Activated CD4-positive, alpha-beta memory T cell treated with anti-CD3 and anti-CD28 coated beads for 36 hours (primary cell): ENCODE measurements at places on chromosomes 2 and 18. TPM values are rescaled to one million over a fixed set of nuclear protein-coding genes. Genes with fewer than 3 reads are reported as not detected.

GRCh38 chr18:40357536-40357935 is 1597.5 kb upstream of the PIK3C3 start:
- H3K36me3 ChIP-seq = no peaks in the 10 kb centered on the region
- no peak overlapping the region for H3K27ac ChIP-seq
- DNase-seq = no peak
- H3K4me3 ChIP-seq = no peak overlapping the region
- H3K4me1 ChIP-seq = no peaks in the 10 kb centered on the region
- no peaks in the 10 kb centered on the region for H3K27me3 ChIP-seq

DNA sequence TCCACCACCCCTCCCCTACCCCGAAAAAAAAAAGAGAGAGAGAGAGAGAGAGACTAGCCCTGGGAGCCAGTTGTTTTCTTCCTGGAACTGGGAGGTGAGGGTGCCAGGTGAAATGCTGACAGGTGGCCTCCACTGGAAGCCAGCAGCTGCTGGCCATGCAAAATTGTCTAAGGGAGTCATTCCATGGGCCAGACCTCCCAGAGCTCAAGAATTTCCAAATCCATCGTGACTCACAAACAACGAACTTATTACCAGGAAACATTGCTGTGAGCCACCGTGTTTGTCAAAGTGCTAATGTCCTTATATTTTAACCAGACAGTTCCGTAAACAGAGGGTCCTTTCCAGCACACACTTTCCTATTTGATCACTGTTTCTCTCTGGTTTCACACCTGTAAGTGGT is 68.5 kb upstream of the PID1 start:
- H3K36me3 ChIP-seq = no peaks in the 10 kb centered on the region
- no peaks in the 10 kb centered on the region for H3K27me3 ChIP-seq
- no peak overlapping the region for H3K27ac ChIP-seq
- no peaks in the 10 kb centered on the region for H3K4me1 ChIP-seq

The GCC2 gene
- total RNA-seq = 43.6 TPM

DNA sequence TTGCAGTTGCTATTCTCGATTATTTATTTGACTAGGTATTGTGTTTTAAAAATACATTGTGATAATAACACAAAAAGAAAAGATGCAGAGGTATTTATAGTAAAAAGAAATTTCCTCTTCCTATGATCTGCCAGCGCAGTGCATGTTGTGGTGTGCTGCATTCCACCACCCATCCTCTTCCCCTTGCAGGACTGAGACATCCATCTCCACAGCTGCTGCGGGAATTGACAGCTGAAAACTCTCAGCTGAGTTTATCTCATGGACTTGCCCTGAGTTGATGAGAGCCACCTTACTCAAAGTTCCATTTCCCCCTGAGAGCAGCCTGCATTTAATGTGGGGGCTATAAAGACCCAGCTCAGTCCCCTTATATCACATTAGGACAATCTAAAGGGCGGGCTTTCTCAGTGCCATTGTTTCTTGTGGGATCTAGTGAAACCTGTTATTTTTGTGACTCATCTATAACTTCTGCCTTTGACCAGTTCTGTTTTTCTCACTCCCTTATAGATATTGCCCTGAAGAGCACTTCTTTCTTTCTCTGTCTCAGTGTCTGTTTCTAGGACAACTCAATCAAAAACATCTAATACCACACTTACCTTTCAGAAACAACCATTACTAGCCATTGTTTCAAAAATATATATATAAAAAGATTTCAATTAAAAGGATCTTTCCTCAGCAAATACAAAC is 698.5 kb downstream of the NR4A2 start:
- no peaks in the 10 kb centered on the region for H3K27me3 ChIP-seq
- no peaks in the 10 kb centered on the region for H3K4me1 ChIP-seq
- no peaks in the 10 kb centered on the region for H3K36me3 ChIP-seq
- H3K4me3 ChIP-seq = no peak overlapping the region

DNA sequence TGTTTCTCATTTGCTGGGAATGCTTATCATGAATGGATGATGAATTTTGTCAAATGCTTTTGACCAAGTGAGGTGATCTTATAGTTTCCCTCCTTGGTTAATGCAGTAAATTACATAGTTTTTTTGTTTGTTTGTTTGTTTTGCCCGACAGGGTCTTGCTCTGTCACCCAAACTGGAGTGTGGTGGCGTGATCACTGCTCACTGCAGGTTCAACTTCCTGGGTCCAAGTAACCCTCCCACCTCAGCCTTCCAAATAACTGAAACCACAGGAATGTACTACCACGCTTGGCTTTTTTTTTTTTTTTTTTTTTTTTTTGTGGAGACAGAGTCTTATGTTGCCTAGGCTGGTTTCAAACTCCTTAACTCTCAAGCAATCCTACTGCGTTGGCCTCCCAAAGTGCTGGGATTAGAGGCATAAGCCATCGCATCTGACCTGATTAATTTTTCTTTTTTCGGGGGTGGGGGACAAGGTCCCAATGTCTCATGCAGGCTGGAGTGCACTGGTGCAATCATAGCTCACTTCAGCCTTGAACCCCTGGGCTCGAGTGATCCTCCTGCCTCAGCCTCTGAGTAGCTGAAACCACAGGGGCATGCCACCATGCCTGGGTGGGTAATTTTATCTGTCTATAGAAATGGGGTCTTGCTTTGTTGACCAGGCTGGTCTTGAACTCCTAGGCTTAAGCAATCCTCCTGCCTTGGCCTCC is 48.6 kb downstream of the SMAD2 start:
- H3K27ac ChIP-seq = no peak overlapping the region
- H3K27me3 ChIP-seq = no peaks in the 10 kb centered on the region
- no peak for DNase-seq

GRCh38 chr2:36371070-36371874 is 15.7 kb downstream of the CRIM1 start:
- DNase-seq = no peak
- H3K27ac ChIP-seq = no peak overlapping the region
- H3K27me3 ChIP-seq = no peaks in the 10 kb centered on the region
- peaks cover 13% of the 10 kb centered on the region for H3K4me1 ChIP-seq
- no peaks in the 10 kb centered on the region for H3K36me3 ChIP-seq

DNA sequence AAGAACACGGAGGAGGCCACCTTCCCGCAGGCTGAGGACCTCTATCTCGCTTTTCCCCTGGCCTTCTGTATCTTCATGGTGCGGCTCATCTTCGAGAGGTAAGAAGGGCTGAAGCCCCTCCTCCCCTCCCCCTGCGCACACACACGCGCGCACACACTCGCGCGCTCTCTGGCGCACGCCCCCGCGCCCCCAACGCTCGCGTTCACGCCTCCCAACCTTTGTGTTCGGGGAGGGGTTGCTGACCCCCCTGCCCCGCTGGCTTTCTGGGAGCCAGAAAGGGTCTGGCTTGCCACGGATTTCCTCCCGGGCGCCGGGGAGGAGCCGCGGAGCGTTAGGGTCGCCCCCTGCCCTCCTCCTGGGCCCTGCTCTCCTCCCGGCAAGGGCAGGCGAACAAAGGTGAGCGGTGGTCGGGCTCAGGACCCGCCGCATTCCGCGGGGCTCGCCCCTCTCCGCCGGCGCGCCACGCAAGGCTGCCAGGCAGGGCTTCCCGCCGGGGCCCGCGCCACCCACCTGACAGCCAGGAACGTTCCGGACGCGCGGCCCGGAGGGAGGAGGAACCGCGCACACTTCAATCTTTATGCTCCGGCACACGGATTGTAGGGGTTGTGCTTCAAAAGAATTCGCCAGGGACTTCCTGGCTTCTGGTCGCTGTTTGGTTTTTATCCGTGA is 583 bp downstream of the CERS6 start:
- H3K27ac ChIP-seq = peak overlapping the region; percentile 31
- H3K4me1 ChIP-seq = peaks cover 30% of the 10 kb centered on the region
- DNase-seq = peak; percentile 49
- H3K36me3 ChIP-seq = no peaks in the 10 kb centered on the region
